Hematopoietic multipotent progenitor cell treated with erythropoietin and hydrocortisone succinate and interleukin-3 and kit ligand, for 8 days (in vitro differentiated cells): ENCODE measurements at places on chromosomes 12 and 14.

DNA sequence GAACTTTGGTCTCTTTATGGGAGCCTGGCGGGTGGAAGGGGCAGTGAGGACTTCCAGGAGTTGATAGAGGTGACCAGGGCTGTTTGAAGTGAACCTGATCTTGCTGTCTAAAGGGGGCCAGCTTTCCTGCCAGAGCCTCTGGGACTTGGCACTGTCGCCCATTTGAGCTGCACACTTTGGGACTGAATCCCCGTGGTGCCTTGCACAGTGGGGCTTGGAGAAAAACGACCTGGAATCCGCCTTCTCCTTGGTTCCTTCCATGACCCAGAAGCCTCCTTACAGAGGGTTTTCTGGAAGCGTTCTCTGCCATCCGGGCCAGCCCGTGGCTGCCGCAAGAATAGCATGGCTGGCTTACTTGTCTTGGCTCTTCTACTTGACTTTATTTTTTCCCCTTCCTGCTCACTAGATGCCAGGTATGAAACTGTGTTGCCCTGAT, 2.0 kb downstream of the RFLNA start:
- no peak for DNase-seq

DNA sequence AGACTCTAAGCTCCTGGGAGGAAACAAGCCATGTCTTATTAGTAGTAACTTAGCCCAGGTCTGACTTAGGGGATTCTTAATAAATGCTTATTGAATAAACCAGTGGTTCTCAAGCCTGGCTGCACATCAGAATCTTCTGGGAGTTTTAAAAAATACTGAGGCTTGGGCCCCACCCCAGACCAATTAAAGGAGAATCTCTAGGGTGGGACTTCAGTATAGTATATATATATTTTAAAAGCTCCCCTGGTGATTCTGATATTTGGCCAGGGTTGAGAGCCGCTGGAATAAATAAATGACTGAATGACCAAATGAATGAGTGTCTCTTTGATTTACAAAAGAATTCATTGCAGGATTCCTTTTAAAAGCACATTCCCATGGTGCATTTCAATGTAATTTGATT, 151.5 kb upstream of the GSC start:
- no peak for DNase-seq

DNA sequence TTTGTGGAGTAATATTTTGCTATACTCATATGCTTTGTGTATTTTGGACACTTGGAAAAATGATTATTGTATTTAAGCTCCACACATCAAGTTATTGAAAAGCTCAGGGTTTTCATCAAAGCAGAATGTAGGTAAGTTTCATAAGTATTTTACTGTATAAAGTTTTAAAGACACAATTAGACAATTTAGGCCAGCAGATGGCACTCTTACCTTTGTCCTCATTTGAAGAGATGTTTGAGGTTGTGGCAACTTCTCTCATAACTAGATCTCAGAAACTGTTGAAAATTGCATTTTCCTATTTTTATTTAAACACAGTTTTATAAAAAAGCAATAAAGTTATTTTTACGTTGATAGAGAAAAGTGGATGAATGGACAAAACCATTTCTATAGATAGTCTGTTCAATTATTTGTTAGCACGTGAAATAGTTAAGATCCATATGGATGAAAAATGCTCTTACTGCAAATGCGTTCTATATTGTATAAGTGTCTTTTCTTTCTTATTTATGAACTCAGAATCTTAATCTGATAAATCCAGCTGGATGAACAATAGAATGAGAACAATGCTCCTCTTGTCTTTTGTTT, 300.0 kb downstream of the AEBP2 start:
- peak; percentile 69 for DNase-seq

GRCh38 chr14:20711685-20712084, 23.1 kb downstream of the ANG start:
- peak; percentile 98 for DNase-seq

DNA sequence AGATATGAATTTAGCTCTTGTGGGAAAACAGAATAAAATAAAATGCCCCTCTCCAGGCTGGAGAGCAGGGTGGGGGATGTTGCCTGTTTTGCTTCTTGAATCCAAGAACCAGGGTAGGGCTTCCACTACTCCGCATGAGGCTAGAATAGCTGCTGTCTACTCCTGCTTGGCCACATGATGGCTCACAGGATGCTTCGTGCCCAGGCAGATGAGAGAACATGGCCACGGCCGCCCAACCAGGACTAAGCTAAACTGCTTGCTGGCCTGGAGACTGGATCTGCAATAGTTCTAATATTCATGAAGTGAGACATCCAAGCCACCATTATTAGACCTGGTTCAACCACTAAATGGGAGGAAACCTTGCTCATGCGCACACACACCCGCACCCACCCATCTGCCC, 122.2 kb upstream of the METAP2 start:
- DNase-seq = peak; percentile 21

DNA sequence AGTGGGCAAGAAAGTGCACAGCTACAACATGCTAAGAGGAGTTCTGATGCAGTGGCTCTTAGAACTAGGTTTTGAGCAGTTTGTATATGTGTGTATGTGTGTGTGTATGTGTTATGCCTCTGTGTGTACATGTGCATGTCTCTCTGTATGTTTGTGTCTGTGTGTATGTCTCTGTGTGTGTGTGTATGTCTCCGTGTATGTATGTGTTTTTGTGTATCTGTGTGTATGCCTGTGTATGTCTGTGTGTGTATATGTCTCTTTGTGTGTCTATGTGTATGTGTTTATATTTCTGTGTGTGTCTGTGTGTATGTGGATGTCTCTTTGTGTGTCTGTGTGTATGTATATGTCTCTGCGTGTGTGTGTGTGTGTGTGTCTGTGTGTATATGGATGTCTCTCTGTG, 139.6 kb downstream of the C12orf75 start:
- no peak for DNase-seq

DNA sequence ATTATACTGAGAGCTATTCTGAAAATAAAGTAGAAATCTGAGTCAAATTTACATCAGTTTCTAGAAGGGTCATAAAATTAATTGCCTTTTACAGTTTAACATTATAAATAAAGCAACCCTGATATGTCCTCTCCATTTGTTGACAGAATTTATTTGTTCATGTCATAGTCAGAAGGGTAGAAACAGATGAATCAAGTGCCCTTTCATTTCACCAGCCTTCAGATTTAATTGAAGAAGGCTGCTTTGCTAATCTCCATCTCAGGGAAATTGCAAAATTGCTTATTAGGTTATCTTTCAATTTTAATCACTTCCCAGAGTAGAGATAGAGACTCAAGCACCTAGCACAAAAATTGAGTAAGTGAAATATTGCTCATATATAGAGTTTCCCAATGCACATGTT, 76.8 kb downstream of the ATXN7L3B start:
- no peak for DNase-seq

GRCh38 chr14:102951799-102952198, 29.3 kb downstream of the AMN start:
- DNase-seq = no peak

DNA sequence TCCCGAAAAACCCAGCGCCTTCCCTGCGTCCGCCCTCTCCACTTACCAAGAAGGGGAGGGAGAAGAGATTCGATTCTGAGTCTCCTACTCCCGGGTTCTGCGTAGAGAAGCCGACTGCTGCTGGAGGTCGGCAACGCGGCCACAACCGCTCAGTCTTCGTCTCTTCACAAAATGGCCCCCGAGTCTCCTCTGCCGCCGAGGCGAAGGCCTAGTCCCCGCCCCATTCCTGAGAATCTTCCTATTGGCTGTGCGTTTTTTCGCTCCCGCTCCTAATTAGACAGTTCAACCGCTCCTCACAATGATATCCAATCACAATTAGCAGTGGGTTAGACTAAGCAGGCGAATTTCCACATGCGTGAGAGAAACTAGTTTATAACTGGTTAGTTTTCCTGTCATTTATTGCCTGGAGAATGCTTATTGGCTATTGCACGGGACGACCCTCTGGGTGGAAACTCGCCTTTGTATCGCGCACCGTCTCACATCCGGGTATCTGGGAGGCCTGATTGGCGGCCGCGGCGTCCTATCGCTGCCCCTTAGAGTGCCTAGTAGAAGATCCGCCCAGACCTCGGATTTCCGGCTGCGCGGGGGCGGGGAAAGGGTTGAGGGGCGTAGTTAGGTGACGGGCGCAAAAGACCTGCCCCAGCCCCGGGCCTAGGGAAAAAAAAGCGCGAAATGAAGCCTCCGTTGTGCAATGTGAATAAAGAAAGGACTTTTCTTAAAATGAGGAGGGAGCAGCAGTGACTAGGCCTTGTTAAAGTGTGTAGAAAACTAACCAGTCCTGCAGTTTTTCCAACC, at the start of gene HNRNPC:
HNRNPC (minus strand) TSS at position 191 of the 795 bp plus-strand sequence. CDS start 35,249 bp downstream, outside the sequence.
- DNase-seq = peak; percentile 100

- DNase-seq = no peak
Measured at GRCh38 chr12:109356577-109356976, 8.9 kb downstream of the MYO1H start.

DNA sequence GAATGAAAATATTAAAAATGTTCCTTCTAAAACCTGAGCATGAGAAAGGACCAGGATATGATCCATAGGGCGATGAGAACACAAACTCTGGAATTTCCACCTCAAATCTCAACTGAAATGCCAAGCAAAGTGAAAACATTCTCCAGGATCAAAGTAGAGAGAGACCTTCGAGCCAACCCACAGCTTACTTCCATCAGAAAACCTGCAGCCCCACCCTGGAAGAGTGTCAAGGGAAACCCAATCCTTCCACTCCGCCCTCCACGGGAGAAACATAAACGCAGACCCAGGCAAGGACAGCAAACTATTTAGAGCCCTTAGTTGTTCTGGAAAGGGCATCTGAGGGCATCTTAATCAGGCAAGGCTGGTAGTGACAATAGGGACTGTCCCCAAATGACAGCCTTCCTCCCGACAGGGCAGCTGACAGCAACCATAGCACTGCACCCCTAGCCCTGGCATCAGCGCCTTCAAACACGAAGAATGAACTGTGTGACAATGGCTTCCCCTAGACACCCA, 21.8 kb downstream of the SLC15A4 start:
- no peak for DNase-seq

DNA sequence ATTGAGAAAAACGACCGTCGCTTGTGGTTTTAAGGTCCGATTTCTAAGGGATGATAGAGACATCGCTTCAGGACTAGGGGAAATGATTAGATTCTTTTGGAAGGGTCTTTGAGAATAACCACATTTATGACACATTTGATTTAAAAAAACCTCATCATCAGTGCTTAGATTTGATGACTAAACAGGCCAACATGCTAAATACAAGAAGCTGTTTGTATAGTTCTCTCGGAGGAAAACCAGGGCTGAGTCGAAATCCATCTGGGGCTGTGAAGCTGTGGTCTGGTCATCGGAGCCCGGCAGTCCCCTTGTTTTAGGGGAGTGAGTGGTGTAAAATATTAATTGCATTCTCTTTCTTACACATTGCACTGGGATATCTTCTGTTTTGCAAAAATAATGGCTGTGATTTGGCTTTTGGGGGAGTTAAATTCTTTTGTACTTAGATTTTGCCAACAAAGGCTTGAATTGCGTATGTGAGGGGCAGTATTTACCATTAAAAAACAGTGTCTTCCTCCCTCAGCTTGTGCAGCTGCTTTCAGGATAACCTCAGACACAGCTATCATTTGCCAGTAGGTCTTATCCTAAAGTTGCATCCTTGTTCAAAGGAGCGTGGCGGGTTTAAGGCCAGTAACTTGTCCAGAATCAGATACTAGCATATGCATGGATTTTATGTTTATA, 550 bp downstream of the GNG2 start:
- peak; percentile 61 for DNase-seq

DNA sequence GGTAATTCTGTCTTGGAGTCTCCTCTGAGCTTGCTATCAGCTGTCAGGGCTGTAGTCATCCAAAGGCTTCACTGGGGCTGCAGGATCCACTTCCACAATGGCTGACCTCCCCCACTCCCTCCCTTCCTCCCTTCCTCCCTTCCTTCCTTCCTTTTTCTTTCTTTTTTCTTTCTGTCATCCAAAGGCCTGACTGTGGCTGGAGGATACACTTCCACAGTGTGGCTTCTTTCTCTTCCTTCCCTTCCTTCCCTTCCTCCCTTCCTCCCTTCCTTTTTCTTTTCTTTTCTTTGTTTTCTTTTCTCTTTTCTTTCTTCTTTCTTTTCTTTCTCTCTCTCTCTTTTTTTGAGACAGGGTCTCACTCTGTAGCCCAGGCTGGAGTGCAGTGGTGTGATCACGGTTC, 30.6 kb downstream of the ARF6 start:
- DNase-seq = no peak

DNA sequence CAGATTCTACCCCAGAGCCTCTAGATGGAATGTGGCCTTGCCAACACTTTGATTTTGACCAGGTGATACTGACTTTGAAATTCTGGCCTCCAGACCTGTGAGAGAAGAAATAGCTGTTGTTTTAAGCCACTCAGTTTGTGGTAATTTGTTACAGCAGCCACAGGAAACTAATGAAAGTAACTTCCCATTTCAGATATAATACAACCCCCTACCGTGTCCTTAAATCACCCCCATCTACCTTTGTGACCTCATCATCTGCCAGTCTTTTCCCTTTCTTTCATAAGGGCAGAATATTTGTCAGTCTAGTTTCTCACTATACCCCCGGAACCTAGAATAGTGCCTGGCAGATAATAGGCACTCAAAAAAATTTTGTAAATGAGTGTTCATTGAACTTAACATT, 39.6 kb downstream of the PPP4R4 start:
- no peak for DNase-seq

GRCh38 chr14:104444159-104445030, 135.2 kb upstream of the C14orf180 start:
- no peak for DNase-seq

DNA sequence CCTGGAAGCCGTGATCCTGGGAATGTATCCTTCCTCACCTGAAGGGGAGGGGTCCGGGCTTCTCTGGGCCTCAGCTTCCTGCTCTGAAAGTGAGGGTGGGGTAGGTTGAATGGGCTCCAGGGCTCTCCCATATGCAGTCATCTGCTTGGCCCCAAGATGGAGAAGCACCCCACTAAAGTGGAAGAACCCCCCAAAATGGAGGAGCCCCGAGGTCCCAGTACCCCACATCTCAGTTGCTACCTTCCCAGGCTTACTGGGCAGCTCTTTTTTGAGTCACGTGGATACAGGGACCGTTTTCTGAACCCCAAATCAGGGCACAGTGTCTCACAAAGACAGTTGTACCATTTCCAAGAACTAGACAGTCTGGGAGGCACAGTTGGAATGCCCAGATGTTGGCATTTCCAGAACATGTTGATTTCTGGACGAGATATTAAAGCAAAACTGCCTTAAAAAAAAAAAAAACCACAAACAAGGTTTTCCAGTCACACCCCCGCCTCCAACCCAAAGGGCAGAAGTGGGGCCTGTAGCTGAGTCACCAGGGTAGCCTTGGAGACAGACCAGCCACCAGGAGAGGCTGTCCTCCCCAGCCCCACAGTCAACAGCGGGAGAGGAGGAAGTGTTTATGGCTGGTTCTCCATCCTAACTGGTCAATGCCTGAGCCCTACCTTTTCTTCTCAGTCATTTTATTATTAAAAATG, 12.1 kb downstream of the VASH1 start:
- peak; percentile 79 for DNase-seq
